ENCODE measurements at places on chromosomes 2 and 18. TPM values are rescaled to one million over a fixed set of nuclear protein-coding genes. Genes with fewer than 3 reads are reported as not detected.

DNA sequence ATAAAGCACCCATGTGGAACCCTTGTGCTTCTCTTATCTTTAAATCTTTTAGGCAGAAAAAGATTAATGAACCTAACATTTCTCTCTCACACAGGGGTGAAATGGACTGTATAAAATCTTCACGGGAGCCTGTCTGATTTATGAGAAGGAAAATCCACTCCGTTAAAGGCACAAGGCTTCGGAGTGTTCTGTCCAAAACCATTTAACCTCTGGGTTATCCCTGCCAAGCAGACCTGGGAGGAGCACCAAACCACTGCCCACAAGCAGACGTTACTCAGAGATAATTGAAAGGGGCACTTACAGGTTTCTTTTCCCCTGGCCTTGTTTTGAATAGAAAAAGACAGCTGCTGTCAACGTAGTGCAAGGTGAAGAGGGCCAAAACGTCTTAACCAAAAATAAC is 184.4 kb upstream of the DOK6 start:
- DNase-seq: no peak

DNA sequence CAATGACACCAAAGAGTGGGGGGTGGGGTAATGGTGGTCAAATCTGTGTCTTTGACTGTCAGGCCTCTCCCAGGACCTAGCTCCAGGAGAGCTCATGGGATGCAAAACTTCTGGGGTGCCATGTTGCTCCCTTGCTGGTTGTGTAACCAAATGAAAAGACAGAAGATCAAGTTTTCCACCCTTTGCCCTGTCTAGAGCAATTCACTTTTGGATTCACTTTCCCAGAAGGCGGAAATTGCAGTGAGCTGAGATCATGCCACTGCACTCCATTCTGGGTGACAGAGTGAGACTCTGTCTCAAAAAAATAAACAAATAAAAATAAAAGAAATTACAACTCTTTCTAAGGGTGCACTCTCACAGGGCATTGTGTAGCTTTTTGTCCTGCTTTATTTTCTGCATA is 34.9 kb upstream of the PLA2R1 start:
- DNase-seq: no peak

DNA sequence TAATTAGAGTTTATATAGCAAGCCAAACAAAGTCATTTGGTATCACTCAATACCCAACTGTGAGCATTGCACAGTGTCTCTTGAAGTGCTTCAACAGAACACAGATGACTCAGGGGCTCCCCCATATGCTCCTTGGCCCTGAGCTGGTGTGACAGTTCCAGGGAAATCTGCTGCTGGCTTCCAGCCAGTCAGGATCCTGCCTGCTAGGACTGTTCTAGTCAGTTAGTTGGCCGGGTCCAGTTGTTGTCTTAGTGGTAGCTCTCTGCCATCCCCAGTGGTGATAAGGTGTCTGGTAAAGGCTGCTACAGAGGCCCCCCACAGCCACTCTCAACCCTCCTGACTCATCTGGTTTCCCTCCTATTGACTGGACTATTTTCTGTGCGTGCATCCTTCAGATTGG is 100.3 kb downstream of the IRS1 start:
- no peak for DNase-seq

DNA sequence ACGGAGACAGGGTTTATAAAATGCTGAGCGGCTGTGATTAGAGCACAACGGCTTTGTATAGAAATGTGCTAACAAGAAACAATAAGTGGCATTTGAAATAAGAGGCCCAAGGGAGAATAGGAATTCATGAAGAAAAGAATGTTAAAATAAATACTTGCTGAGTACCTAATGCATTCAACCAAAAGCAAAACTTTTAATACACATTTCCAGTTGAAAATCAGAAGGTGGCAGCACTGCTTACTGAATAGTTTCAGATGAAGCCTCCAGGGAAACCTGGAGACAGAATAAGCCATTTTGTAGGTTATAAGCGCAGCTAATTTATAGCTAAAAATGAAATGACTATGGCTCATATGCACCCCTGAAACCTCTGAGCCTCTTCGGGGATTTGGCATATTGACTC is 286.6 kb downstream of the DPP10 start:
- DNase-seq: no peak

DNA sequence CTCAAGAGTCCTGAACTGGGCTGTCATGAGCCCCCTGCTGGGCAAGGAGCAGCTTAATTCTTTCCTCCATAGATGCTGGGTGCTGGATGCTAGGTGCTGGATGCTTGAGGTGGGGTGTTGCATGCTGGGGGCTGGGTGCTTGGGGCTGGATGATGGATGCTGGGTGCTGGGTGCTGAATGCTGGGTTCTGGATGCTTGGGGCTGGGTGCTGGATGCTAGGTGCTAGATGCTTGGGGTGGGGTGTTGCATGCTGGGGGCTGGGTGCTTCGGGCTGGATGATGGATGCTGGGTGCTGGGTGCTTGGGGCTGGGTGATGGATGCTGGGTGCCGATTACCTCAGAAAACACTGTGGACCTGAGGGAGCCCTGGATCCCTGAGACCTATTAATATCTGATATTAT is 837.7 kb downstream of the GALR1 start:
- DNase-seq: no peak

GRCh38 chr2:138356178-138356577 is 145.4 kb upstream of the SPOPL start:
- no peak for DNase-seq

GRCh38 chr18:22108674-22109073 is 60.7 kb upstream of the GATA6 start:
- DNase-seq: peak; percentile 7

The C1QL2 gene
- not detected for total RNA-seq

Measured in HCT116 (cell line).